ENCODE measurements at places on chromosomes 11 and 22.

DNA sequence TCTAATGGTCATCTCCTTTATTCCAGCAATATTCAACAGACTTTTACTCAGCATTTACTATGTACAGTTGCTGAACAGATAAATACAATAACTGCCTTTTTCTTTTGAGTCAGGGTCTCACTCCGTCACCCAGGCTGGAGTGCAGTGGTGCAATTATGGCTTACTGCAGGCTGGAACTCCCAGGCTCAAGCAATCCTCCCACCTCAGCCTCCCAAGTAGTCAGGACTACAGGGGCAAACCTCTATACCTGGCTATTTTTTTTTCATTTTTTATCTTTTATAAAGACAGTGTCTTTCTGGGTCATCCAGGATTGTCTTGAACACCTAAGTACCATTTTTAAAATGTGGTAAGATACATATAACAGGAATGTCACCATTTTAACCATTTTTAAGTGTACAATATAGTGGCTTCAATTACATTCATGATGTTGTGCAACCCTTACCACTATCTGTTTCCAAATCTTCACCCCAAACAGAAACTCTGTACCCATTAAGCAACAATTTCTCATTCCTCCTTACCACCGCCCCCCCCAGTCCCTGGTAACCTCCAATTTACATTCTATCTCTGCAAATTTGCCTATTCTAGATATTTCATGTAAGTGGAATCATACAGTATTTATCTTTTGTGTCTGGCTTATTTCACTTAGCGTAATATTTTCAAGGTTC, 67.8 kb downstream of the MIAT start:
- DNase-seq, result no peak

GRCh38 chr22:49039625-49040024, 788.0 kb downstream of the BRD1 start:
- DNase-seq, result no peak

- DNase-seq, result no peak
Measured at GRCh38 chr11:132621976-132622580, 910.2 kb downstream of the OPCML start.

DNA sequence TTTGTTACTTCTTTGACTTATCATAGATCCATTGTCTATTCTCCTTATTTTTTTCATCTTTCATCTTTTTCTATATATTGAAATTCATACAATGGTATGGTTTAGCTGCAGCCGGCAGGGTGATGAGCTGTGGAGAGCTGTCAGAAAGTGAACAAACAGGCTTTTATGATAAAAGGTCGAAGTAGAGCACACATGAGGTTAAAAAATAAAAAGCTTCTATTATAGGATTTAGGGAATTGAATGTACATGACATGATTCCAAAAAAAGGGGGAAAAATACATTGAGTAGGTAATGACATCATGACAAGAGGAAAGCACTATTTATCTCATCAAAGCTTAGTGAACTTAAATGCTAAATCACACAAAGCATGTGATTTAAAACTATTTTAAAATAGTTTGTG, 884.8 kb downstream of the METTL15 start:
- DNase-seq, result no peak

DNA sequence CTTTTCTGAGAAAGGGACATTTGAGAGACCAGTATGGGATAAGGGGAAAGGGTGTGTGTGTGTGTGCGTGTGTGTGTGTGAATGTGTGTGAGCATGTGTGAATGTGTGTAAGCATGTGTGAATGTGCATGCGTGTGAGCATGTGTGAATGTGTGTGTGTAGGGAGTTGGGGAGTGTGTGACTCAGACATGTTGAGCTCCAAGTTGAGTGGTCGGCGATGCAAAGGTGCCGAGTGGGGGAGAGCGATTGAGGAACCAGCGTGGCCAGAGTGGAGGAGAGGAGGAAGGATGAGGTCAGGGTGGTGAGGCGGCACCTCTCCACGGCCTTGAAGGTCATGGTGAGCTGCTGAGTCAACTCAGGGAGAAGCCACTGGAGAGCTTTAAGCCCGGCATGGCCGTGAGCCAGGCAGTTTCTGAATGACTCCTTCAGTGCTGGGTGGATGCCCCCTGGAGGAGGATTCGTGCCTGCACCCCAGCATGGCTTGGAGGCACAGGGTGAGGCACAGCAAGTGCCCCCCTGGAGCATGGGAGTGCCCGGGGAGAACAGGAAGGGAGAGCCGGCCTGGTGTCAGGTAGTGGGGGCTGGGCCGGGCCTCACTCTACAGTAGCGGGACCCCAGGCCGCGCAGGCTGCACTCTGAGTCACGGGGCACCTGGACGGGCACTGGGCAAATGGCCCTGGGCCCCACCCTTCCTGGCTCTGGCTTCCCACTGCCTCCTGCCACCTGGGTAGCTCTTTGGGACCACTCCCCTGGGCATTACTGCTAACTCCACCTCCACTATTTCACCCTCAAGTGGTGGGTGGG, 8.2 kb upstream of the CCDC88B start:
- no peak for DNase-seq

GRCh38 chr22:35308480-35309021, 8.9 kb downstream of the TOM1 start:
- DNase-seq, result no peak
